Amniotic stem cell (primary cell): ENCODE measurements at places on chromosomes 7 and 10.

DNA sequence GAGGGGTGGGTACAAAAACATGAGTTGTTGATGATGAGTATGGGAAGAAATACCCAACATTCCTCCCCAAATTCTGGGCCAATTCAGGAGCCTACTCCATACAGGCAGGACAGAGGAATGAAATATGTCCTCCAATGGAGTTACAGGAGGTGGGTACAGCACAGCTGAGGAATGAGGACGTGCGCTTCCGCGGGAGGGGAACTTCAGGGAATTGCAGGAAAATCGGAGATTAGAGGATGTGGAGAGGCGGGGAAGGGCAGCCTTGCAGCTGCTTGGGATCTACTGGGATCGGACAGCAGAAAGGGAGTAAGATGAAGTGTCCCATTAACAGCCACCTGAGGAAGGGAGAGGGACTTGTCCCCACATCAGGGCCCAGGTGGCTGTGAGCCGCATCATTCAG is 50.2 kb downstream of the PDIA4 start:
- DNase-seq: no peak

- DNase-seq: no peak
These were observed 128.3 kb downstream of the ADARB2 start for GRCh38 chr10:1608851-1609647.

- DNase-seq: no peak
These were observed 83.6 kb downstream of the COL28A1 start for GRCh38 chr7:7452119-7452518.

- DNase-seq: no peak
These were observed 103.9 kb downstream of the TNS3 start for GRCh38 chr7:47478017-47478344.

DNA sequence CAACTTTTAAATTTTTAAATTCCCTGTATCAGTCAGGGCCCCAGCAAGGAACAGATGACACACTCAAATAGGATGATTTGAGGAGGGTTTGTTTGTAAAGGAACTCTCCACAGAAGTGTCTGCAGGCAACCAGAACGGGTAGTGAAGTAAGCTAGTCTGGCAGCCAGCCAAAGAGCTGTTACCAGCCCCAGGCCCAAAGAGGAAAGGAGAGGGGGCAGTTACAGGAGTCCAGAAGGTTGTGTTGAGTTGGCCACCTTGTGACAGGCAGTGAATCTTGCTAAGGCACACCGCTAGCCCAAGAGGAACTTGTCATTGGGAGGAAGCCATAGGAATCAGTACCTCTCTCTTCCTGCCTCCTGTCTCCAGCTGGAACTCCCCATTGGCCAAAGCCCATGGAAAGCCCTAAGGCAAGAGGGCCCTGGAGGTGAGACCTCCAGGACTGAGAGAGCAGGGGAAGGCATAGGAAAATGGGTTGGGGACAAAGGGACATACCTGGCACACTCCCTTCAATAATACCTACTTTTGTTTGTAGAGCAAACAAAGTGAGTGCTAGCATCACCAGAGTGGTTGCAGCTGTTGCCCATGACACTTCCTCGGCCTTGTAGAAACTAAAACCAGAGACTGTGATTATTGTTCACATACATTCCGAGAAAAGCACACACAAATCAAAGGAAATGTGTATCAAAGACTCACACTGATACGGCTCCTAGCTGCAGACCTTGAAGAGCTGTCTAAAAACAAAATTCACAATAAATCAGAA is 25.4 kb upstream of the GATAD1 start:
- no peak for DNase-seq

DNA sequence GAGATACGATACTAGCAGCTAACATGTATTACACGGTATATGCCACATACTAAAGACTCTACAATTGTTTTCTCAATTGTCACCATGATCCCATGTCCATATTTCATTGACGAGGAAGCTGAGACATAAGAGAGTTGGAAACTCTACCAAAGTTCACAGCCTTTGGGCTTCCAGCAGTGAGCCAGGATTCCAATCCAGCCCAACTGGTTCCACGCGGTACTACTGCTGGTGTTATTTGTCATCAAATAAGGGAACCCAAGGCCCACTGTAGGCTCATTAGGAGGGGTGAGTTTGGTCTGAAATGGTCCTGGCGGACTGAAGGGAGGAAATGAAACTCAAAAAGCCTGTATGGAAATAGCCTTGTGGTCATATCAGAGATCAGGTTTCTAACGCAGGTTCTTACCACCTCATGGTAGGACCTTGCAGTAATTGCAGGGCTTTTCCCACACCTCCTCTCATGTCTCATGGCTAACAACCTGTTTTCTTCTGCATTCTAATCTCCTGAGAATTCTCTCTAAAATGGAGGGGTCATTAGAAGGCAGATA is 814.6 kb downstream of the LRMDA start:
- no peak for DNase-seq

GRCh38 chr10:128059266-128059981 is 66.8 kb downstream of the MKI67 start:
- DNase-seq: no peak

DNA sequence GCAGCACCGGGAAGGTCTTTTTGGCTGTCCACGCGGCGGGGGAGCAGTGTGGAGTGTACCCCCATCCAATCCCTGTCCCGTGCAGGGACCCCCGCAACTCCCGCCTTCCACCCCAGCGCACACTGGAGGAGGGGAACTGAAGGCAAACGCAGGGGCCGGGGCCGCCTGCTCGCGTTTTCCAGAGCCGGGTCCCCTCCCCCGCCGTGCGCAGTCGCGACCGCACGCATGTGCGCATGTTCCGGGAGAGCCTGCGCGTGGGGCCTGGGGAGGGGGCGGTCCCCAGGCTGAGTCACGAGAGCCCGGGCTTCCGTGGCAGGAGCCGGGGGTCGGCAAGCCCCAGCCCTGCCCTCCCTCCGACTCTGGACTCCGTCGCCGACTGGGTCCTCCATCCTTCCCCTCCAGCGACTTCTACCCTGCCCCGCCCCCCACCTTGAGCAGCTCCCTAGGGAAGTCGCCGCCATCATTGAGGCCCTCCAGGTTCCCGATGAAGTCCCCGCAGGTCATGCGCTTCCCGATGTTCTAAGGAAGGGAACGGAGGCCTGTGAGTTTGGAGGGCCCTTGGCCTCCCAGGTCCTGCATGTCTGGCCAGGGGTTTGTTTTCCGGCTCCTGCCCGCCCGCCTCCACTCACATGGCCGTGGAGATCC is 8.0 kb downstream of the PSD start:
- no peak for DNase-seq

DNA sequence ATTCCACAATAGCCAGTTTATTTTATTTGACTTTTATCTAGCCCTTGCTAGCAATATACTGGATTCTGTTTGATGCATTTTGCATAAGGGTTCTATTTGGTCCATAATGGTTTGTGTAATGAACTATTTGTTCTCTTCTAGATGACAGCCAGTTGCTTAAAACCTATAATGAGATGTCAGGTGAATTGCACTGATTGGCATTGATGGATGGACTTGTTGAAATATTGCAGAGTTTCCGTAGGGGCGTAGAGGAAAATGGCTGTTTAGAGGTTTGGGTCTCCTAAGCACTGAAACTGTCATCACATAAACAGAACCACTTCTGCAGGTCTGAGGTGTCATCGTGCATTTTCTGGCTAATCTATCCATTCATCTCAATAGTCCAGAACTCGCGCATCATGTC is 124.9 kb upstream of the HDAC9 start:
- no peak for DNase-seq

GRCh38 chr10:13724484-13724883 is 137.7 kb downstream of the PRPF18 start:
- no peak for DNase-seq

DNA sequence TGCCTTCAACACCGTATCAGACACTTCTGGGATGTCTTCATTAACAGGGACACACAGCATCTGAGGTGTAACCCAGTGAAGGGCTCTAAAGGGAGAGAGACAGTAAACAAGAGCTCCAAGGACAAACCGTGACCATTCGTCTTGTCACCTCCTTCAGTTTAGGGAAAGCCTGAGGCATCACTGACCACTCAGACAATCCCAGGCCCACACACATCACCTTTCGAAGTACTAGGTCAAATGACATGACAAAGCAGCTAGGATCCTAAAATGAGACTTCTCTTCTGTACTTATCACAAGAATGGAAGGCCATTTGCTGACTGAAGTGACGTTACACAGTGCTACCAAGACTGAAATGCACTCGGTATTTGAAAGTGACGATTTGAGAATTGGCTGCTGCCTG is 200.7 kb upstream of the KCTD7 start:
- no peak for DNase-seq

GRCh38 chr10:99470327-99470726 is 39.9 kb upstream of the GOT1 start:
- no peak for DNase-seq

- DNase-seq: no peak
These were observed 42.5 kb upstream of the BTRC start for GRCh38 chr10:101311185-101312066.

DNA sequence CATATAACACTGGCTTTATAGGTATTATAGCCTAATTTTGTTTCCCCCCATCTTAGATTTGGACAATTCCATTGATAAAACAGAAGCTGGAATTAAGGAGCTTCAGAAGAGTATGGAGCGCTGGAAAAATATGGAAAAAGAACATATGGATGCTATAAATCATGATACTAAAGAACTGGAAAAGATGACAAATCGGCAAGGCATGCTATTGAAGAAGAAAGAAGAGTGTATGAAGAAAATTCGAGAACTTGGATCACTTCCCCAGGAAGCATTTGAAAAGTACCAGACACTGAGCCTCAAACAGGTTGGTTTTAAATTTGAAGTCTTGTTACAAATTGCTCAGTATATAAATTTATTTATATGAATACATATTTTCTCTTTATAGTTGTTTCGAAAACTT is 34.1 kb downstream of the SMC3 start:
- no peak for DNase-seq

- no peak for DNase-seq
These were observed 44.2 kb downstream of the DLD start for GRCh38 chr7:107934991-107935770.

DNA sequence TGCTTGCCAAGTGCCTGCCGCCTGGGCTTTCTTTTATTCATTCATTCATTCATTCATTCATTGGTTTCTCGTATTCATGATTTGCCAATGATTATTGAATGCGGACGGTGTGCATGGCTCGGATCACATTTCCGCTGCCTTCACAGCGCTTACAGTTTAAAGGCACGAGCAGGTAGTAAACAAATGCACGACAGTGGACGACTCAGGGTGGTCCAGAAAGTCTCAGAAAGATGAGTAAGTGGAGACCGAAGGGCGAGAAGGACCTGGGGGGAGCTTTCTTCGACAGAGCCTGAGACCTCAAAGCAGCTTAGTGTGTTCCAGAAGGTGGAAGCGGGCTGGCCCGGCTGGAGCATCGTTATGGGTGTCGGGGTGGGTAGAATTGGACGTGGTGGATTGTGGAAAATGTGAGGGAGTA is 506 bp downstream of the MCM10 start:
- DNase-seq: no peak

GRCh38 chr7:52917982-52918578 is 117.4 kb upstream of the POM121L12 start:
- DNase-seq: no peak

DNA sequence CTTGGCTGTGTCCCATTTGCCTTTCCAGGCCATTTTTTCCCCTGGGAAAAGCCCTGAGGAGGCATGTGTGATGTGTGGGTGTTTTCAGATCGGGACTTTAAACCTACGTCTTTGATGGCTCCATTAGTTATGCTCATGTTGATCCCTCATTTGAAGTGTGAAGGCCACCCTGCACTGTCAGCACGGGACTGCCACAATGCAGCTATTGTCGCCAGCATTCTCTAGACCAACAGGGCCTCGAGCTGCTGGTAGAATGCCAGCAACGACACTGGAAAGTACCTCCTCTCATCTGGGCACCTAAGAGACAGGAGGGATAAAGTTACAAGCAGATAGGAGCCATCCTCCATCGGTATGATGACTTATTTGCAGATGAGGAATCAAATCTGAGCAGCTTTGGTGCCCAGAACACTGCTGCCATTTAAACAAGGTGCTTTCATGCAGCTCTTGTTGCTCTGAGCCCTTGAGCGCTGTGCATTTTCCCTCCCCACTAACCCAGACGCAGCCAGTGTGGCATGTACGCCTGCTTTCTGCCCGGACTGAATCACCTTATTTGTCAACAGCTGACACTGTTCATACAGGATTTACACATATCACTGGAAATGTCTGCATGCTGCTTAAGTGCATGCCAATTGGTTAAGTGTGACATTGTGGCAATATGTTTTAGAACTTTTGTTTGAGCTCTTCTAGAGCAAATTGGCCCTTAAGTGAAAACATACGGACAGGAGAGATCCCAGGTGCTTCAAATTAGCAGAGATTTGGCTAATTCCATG is 175.0 kb upstream of the PITRM1 start:
- no peak for DNase-seq

- DNase-seq: no peak
These were observed 71.4 kb downstream of the NEURL1 start for GRCh38 chr10:103564776-103565520.

GRCh38 chr10:26334932-26335573 is 103.1 kb upstream of the APBB1IP start:
- peak; percentile 6 for DNase-seq

DNA sequence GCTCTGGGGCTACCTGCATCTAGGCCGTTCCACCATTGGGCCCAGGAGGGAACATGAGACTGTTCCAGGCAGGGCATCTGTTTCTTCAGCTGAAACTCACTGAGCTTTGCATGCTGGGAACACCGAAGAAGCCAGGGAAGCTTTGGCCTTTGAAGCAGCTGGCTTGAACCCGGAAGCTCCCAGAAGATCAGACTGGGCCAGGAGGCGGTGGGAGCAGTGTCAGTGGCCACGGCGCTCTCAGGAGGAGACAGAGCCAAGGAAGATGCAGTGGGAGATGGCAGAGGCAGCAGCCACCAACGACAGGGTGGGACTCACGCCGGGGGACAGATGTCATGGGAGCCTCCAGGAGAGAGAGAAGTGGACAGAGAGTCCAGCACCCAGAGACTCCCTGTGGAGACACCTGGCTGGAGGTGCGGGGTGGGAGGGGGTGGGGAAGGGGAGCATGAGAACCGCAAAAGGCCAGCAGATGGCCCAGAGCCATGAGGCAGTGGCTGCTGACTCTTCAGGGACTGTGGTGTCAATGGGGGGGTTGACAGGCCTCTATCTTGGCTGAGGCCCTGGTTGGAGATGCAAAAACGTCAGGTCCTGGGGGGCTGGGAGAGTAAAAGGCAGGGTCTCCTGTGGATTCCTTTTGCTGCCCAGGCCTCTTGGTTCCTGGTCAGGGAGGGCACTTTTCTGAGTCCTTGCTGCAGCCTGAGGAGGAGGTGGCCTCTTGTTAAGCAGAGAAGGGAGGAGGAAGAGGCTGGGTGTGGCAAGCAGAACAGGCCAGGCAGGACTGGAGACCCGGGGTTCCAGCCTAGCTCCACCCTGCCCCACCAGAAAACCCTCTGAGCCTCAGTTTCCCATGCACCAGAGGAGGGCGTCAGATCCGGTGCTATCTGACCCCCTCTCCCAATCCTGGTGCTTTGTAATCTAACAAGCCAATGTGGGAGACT is 6.3 kb upstream of the AQP1 start:
- DNase-seq: no peak
